ENCODE measurements at places on chromosomes 6 and 20. TPM values are rescaled to one million over a fixed set of nuclear protein-coding genes. Genes with fewer than 3 reads are reported as not detected.

- DNase-seq, result no peak
These were observed 91.0 kb downstream of the HIVEP1 start for GRCh38 chr6:12103158-12103557.

DNA sequence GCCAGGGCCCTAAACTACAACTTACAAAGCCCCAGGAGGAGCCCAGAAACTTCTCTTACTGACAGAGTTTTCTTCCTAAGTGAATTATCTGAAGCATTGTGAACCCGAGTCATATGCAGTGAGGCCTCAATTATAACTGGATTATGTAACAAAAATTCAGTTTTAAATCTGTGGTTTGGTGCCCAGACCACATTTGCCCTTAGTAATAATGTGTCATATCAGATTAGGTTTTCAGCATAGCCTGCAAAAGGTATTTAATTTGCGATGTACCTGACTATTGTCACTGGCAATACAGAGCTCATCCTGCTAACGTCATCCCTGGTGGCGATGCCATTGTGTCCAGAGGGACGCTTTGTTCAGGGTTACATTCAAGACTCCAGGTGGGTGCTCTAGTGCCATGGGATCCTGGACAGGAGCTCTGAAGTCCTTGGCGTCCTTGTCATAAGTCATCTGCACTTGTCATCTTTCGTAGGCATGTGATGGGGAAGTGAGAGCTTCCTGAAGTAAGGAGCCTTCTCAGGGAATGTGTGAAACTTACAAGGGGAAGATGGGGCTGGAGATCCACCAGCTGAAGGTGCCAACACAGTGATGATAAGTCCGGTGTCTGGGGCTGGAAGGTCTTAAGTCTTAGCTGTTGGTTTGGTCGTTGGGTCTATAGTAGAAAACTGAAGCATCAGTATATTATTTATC is 65.1 kb downstream of the HIVEP1 start:
- no peak for DNase-seq

- no peak for DNase-seq
These were observed 293.4 kb upstream of the SPTLC3 start for GRCh38 chr20:12715371-12715770.

DNA sequence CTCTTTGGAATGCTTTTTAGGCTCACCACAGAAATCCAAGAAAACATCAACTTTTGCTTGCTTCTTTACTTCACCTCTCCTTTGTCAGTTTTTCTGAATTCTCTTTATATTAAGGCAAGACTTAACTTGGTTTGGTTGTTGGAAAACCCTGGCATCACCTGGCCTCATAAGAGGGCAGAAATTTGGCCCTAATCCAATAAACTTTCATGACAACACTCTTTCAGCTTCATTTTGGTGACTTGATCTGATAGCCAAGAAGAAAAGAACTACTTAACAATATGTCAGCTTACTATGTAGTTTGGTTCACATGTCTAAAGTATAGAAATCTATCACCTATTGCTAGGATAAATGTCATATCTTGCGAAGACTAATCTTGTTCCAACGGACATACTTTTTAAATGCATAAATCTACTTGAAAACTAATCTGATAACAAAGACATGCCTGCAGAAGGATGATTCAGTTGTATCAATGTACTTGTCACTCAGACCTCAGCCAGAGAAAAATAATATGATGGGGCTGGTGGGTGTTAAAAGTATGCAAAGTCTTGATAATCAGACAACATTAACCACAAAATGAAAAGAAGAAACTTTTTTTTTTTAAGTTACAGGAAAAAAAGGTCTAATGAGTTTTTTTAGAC is 19.3 kb upstream of the HBS1L start:
- no peak for DNase-seq

DNA sequence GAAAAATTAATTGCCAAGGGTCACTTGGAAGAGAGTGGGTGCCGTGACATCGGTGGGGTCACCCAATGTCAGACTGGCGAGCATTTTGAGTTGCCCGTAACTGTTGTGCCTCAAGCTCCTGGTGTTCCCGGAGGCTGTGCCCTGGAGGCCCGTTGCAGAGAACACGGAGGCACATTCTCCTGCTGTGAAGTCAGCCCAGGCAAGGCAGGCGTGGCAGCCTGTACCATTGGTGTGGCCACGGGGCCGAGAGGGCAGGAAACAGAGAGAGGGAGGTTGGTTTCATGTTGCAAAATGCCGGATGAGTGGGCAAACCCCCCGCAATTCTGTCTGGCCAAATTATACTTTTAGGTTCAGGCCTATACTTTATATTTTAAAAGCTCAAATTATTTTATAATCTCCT is 81.2 kb downstream of the THBS2 start:
- peak; percentile 51 for DNase-seq

- DNase-seq, result no peak
These were observed 23.9 kb downstream of the PAX1 start for GRCh38 chr20:21729316-21729715.

GRCh38 chr6:40550202-40551101 is 36.7 kb downstream of the LRFN2 start:
- peak; percentile 28 for DNase-seq

DNA sequence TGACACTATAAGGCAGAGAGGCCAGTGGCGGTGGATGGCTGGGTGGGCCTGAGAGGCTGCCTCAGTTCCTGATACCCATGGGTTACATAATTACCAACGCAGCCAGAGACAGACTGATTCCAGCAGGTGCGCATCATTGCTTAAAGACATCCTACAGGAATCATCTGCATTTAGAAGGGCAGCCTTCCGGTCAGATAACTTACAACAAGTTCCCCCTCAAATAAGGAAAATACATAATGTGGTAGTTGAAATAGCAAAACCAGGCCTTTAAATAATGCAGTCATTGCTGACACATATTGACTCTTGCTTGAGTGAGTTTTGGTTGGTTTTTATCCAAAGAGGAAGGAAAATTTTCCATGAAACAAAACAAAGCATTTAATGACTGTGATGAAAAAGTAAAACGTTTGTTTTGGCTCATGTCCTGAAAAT is 81.9 kb downstream of the SIM1 start:
- no peak for DNase-seq

- no peak for DNase-seq
These were observed 35.7 kb downstream of the RAB44 start for GRCh38 chr6:36733300-36733699.

DNA sequence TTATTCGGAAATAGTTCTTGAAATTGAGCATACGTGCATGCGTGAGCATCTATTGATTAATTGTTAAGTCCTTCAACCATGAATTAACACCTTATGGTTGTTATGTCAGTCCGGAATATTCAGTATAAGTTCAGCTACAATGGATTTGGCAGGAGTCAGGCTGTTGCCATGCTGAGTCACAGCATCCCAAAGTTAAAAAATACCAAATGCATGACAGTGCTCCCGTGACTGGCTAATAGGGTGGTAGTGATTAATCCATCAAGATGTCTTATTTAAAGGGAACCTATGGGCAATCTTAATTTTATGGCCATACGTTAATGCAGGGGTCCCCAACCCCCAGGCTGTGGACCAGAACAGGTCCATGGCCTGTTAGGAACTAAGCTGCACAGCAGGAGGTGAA is 10.5 kb downstream of the RAE1 start:
- DNase-seq, result no peak

GRCh38 chr6:6386010-6386409 is 65.5 kb upstream of the F13A1 start:
- peak; percentile 16 for DNase-seq

DNA sequence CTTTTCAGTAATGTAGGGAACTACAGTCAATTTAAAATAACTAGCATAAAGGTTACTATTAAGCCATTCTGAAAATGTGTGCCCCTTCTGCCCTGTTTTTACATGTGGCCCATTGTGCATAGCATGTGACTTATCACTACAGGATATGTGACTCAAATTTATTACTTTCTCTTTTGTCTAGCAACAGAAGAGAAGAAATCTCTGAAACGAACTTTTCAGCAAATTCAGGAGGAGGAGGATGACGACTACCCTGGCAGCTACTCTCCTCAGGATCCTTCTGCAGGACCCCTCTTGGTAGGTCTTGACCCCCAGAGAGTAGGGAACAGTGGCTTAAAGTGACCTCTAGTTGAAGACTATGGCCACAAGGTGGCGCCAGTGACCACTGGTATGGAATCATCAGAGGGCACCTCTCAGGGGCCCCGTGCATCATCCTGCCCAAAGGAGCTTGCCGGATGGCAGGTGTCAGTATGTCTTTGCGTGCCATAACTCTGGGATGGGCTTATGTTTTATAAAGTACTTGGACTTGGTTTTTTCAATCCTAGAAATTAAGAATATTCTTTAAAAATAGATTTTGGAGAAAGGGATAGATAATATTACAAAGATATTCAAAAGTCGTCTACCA is 23.9 kb downstream of the RPRD1B start:
- DNase-seq, result peak; percentile 84

GRCh38 chr6:47690214-47690613 is 8.2 kb upstream of the ADGRF4 start:
- DNase-seq, result no peak

GRCh38 chr6:106724848-106725247 is 95.5 kb downstream of the QRSL1 start:
- DNase-seq, result no peak

GRCh38 chr6:117818449-117818848 is 88.6 kb upstream of the SLC35F1 start:
- DNase-seq, result no peak

- no peak for DNase-seq
These were observed 173.6 kb downstream of the MTFR2 start for GRCh38 chr6:136076496-136076895.

GRCh38 chr6:9408402-9409117 is 973.2 kb upstream of the SLC35B3 start:
- no peak for DNase-seq

DNA sequence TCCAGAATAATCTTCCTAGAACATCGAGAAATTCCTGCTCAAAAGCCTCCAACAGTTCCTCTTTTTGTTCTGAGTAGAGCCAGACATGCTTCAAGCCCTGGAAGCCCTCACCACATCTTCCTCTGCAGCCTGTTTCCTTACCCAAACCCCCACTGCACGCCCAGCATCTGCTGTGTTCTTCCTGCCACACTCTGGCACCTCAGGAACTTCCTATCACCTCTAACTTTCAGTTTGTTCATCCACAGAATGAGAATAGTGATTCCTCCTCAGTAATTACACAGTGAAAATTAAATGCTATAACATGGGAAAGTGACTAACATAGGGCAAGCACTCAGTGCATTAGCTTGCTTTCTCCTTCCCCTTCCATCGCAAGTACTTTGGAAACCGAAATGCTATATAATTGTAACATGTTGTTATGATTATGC is 26.3 kb downstream of the C6orf89 start:
- DNase-seq, result no peak

GRCh38 chr20:57013741-57014140 is 252.7 kb downstream of the BMP7 start:
- DNase-seq, result no peak

DNA sequence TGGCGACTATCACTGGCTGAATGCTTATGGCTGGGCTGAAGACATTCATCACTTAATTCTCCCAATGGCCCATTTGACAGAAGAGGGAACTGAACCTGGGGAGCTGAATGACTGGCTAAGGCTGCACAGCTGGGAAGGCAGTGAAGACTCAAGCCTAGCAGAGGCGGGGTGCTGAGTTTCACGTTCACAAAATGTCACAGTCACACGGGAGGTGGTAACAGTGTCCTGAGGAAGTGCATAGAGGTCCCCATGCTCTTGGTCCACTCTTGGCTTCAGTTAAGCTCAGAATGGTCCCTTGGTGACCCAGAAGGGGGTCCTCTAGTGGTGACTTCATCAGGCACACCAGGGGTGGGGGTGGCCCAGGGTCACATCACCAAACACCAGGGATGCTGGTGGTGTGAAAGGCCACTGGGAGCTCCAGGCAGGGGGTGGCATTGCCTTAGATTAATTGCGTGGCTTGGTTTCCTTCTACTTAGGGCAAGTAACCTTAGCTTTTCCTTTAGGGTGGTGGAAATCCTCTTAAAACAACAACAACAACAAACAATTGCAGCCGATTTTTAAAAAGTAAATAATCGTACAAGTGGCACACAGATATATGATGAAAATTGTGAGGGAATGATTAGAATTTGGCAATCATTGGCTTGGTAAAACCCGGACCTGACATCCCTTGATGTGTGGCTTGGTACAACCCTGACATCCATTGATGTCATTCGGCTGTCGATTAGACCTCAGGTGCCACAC is 45.0 kb downstream of the SULF2 start:
- no peak for DNase-seq

DNA sequence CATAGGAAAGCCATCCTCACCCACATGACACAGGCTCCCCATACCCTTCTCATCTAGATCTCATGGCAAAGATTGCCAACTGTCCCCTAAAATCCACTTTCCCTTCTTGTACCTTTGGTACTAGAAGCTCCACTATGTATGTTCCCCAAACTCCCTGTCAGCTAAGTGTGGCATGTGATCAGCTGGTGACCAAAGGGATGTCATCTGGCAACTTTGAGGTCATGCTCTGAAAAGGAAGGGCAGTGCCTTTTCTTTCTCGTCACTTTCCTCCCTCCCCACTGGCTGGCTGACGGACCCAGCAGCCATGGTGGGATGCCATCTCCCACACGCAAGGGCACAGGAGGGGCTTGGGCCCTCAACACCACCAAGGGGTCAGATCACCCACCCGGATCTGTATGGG is 23.8 kb upstream of the TAF8 start:
- no peak for DNase-seq

GRCh38 chr20:19956976-19957375 is 60.2 kb upstream of the NAA20 start:
- DNase-seq, result no peak

DNA sequence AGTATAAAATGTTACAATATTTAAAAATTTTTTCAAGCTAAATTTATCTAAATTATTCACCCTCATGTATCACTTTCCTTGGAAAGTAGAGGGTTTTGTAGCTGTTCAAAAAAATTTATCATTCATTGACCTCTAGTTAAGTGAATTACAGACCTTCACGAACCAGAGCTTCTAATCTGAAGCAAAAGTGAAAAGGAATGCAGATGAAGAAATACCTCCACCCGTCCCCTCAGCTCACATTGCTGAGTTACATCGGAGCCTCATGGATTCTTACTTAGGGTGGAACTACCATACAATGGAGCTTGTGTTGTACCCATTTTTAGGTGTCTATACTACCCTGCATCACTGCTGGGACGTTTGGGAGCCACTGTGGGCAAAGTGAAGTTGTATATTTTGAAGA is 146.2 kb upstream of the NEDD9 start:
- no peak for DNase-seq

DNA sequence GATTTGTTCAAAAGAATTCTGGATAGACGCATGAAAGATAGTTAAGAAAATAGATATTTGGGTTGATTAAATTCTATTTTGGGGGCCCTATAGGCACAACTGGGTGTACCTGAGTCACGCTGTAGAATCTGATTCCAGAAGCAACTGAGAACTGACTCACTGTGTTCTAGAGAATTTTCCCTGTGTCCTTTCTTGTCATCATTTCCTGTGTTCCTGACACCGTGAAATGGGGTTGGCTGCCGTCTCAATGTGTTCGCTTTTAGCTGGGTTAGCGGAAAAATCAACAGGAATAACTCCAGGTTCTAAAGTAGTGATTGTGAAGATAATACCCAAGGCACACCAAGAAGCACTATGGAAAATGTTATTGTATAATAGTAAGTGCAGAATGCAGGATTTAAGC is 5.0 kb downstream of the GCNT2 start:
- DNase-seq, result peak; percentile 18

- DNase-seq, result no peak
These were observed 326.9 kb downstream of the UBE3D start for GRCh38 chr6:82738773-82739172.

BFSP1 gene
- total RNA-seq, result 18.5 TPM

BPIFB4 gene
- not detected for total RNA-seq

POM121L2 gene
- total RNA-seq, result not detected

RSPH9 gene
- total RNA-seq, result 0.69 TPM

NRSN1 gene
- 4.2 TPM for total RNA-seq

APCDD1L gene
- total RNA-seq, result 0.96 TPM

ISM1 gene
- total RNA-seq, result 0.88 TPM

All from adrenal gland (tissue), 19 donors.